ENCODE measurements at places on chromosomes 1 and 21.

DNA sequence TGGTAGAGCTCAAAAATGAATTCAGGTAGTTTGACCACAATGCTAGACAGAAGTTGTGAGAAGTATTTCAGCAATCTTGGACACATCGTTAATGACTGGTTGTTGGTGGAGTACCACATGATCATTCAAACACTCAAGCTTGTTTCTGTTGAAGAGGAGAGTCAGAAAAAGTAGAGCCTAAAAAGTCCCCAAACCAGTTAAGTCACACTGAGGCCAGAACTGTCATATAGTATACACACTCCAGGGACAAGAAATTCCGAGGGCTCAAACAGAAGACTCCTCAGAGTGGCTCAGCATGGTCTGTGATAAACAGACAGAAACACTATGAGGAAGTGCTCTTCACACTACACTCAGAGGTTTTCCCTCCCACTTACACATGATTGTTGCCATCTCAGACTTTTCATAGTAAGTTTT is 5.8 kb downstream of the TRIM33 start:
- DNase-seq: no peak

DNA sequence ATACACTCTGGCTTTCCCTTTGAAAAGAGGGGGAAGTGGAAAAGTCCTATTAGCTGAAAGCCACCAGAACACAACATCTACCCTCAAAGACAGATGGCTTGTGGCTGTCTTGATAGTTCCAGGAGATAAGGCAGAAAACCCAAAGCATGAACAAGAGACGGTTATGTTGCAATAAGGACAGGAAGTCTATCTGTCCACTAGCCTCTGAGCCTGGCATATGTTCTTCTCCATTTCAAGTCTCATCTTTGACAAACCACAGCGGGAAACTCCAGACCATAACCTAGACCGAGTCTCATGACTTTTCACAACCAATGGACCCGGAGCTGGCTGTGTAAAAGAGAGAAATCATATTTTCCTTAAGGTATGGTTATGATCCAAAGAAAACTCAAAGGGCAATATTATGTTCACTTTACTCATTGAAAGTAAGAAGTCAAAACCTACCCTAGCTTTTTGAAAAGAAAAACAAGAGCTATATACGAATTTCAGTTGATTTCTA is 33.8 kb downstream of the DUSP10 start:
- peak; percentile 80 for DNase-seq

DNA sequence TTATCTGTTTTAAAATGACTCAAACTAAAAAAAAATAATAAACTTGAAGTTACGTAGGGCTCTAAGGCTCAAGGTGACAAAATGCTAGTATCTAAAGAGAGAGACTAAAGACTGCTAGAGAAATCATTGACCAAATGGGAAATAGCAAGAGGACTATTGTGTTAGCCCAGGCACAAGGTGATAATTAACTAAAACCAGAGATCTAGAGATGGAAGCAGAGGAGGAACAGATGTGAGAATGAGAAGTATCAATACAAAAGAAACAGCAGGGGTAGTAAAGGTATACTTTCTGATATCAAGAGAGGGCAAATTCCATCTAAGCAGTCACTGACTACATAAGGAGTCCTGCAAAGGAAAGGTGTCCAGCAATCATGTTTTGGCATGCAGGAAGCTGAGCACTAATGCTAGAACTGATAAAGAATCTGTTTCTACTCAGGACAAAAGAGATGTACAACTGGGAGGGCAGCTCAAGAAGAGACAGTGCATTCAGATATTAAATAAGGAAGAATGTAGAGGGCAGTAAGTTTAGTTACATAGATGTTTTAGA is 100.2 kb upstream of the GNG4 start:
- DNase-seq: no peak

DNA sequence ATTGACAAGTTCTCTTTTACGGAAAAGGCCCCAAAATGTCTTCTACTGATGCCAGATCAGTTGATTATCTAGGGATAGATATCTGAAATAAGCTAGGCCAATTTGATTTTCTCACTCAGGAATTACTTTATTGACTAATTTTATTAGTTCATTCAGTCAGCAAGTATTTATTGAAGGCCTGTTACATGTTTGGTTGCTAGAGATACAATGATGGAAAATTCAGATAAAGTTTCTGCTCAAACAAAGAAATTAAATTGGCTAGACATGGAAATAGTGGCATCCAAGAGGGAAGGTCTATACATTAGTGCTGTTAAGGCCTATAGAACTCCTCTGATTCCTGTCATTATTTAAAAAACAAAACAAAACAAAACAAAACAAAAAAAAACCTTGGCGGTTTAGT is 56.5 kb downstream of the HS2ST1 start:
- no peak for DNase-seq

DNA sequence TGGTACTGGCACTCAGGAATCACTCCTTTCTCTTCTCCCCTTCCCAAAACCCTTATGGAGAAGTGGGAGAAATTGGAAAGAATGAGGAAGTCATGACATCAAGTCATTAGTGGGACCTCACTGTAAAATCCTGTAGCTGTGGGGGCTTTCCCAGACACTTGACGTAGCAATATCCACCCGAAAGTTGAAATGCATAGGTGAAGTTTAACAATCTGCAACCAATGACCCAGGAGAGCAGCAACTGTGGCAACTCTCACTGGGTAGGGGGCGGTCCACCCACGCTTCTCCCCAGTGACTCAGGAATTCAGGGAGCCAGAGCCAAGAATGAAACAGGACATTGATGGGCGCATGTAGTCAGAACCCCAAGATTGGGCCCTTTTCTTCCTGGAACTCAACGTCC is 27.0 kb downstream of the ABCA4 start:
- no peak for DNase-seq

DNA sequence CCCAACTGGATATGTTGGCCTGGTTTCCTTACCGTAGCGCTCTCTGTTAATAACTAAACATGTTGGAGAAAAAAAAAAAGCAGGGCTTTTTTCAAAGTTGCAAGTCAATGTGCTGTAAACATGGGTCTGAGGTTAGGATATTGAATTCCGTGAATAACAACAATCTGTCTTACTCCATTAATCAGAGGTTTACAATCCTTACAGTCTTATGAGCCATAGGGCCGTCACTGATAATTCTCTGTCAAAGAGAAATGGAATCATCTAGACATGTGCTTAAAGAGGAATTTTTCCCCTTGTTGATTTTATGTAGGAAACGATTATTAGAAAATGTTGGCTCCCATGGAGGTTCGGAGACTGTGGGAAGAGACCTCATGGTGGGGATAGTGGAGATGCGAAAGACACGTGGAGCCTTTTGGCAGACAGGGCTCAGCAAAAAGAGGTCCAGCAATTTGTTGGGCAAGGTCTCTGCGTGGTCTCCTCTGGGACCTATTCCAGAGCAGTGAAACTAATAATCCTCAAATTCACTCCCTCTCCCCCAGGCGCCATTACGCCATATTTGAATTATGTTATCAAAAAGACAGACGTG is 83.5 kb upstream of the CLDN14 start:
- no peak for DNase-seq

GRCh38 chr1:163770265-163770664 is 448.5 kb downstream of the NUF2 start:
- DNase-seq: no peak

GRCh38 chr1:217205578-217205977 is 425.3 kb downstream of the GPATCH2 start:
- DNase-seq: no peak

DNA sequence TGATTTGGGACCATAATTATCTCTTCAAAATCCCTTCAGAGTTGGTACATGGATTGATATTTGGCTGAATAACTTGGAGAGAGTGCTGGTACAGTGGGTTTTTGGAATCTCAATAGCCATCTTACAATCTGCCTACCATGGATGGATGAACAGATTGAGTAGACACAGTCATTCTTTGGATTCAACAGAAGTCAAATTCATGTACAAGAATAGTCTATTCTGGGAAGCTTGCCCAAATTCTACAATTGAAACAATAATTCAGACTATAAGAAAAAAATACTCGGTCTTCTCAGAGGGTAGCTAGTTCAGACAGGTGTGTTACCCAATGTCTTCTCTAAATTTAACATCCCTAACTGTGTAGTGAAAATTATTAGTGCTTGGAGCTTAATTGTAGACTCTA is 574.0 kb downstream of the LRRIQ3 start:
- DNase-seq: no peak
